D341Med (cell line): ENCODE measurements at places on chromosomes 5 and 9.

- no peak for DNase-seq
These were observed 108.5 kb downstream of the NFIB start for GRCh38 chr9:14205463-14205862.

DNA sequence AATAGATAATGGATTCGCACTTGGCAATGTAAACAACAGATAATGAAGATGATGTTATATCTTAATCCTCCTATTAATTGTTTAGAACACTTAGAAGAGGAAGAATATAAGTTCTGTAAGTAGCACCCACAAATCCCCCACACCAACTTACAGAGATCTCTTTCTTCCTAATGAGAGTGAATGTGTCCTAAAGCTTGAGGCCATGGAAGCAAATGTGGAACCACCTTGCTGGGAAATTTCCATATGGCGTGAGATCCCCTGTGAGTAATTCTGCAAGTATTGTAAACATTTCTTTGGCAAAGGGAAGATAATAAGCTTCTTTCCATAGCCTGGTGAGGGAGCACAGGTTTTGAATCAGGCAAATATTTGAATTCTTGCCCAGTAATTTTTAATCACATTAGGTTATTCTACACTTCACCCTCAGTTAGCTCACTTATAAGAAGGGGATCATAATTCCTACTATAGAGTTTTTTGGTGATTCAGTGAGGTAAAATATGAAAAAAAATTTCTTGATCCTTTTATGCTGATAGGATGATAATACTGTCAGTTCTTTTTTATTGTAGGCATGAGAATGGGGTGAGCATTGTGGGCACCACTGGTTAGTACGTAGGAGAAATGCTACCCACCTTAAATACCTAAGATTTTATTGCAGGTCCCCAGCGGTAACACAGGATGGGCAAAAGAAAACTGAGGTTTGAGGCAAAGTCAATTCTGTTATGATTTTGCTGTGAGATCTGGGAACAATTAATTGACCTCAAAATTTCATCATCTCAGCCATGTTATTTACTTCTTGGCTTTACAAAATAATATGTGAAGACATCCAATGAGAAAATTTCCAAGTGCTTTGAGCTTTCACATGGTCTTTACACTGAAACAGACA is 574.8 kb downstream of the PSAT1 start:
- peak; percentile 29 for DNase-seq

- peak; percentile 53 for DNase-seq
These were observed 128.0 kb downstream of the SLC1A3 start for GRCh38 chr5:36734422-36734821.

DNA sequence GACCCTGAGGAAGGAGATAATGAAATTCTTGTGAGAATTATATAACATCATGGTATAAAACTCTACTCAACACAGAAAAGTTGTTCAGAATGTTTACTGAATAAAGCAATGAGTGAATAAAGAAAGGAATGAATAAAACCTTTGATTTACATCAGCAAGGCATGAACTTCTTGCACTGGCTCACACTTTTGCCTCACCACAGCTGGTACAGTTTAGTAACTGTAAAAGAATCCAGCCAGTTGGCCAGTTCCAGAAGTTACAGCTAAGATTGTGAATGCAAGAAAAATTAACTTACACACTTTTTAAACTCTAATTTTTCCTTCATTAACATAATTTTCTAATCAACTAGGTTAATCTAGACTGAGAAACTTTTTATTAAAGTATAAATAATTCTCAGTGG is 490.9 kb downstream of the NFIB start:
- no peak for DNase-seq

DNA sequence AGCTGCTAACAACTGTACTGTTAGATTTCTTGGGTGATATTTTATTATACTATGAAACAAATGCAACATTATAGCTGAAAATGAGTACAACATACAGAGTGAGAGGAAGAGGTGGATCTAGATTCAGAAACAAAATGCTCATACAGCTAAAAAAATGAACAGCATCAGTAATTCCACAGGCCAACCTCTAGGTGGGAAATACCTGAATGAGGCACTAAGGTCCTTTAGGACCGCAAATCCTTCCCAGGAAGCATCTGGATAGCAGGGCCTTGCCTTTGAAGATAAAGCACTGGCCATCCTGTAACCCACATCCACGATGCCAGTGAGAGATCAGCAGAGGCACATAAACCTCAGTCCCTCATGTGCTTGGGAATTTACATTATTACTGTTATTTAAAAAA is 310.8 kb downstream of the YTHDC2 start:
- no peak for DNase-seq

DNA sequence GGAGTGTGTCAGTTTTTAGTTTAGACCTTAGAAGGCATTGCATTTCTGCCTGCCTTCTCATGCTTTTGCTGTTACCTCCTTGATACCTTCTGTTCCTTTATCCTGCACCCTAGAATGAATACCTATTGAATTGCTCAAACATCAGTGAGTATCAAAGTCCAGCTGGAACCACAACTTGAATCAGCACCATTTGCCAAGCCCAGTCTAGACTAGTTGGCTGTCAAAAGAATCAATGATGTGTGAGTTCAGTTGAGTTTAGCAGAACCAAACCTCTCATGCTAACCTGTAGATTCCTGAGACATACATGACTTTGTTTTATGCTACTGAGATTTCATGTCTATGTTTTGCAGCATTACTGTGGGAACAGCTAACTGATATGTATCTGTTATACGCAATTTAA is 116.6 kb downstream of the FAM170A start:
- no peak for DNase-seq

GRCh38 chr9:71582347-71582746 is 186.0 kb downstream of the CEMIP2 start:
- DNase-seq = no peak

GRCh38 chr5:2817031-2817603 is 65.6 kb upstream of the IRX2 start:
- DNase-seq = peak; percentile 36
